ENCODE measurements at places on chromosomes 7 and 10.

DNA sequence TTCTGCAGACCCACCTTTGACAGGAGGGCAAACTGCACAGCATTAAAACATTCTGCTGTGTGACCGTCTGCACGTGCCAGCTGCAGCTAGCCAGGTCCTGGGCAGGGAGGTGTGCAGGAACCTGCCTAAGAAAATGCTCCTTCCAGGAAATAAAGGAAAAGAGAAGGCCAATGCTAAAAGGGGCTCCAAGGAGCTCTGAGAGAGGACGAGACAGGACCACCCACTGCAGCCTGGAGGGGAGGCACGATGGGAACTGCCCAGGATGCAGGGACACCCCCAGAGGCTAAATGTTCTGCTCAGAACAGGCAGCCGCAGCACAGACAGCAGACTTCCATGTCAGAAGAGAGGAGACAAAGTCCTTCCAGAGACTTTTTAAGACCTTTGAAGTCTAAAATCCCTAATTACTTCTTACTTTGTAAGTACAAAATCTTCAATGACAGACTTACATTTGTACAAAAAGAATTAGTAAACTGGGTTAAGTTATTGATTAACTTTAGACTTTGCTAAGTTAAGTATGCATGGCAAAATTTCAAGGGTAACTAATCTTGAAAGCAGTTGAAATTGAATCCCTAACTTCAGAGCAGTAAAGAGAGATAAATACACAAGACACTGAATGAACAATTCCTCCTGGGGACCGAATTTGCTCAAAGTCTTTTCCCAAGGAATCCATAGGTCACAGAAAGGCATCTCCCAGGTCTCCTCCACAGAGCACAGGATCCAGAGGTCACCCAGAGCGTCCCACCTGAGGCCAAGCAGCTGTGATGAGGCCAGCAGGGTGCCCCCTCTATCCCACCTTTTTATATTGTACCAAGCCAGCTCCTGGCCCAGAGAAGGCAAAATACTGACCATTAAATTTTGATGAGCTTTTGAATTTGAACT lies 21.5 kb downstream of the HSPA12A start:
- DNase-seq: no peak

- no peak for DNase-seq
Measured at GRCh38 chr7:104979167-104979841, 34.7 kb upstream of the KMT2E start.

DNA sequence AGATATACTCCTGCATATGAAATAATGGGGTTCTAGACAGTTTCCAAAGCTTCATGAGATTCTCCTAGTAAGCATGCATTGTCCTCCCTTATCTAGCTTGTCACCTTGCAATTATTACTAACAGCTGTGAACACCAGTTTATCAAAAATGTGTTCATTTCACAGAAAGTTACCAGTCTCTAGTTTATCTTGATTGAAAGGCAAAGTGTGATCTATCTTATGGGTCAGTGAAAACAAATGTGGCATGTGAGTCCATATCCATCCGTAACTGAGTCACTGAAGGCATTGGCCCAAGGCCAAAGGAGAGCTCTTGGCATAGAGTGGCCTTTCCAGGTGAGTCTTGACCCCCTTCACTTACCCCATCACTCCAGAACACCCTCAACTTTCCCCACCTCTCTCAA lies 53.2 kb downstream of the GSAP start:
- DNase-seq: no peak

- no peak for DNase-seq
Measured at GRCh38 chr10:74548676-74549075, 277.7 kb upstream of the KAT6B start.

GRCh38 chr7:457814-458510 lies 61.7 kb downstream of the PDGFA start:
- no peak for DNase-seq

Measured in RPMI8226 (cell line).